Mesenteric fat pad (tissue), 1 donor: ENCODE measurements at places on chromosomes 13 and 19. TPM values are rescaled to one million over a fixed set of nuclear protein-coding genes. Genes with fewer than 3 reads are reported as not detected.

THSD8 gene
- total RNA-seq = 2.1 TPM

RAB3A gene
- total RNA-seq = 3.0 TPM

ZNF221 gene
- 4.1 TPM for total RNA-seq

KL gene
- 4.4 TPM for total RNA-seq

ZNF560 gene
- total RNA-seq = 0.16 TPM

LGALS4 gene
- 3.5 TPM for total RNA-seq

FLT1 gene
- total RNA-seq = 65.9 TPM

KLK15 gene
- total RNA-seq = not detected

DNA sequence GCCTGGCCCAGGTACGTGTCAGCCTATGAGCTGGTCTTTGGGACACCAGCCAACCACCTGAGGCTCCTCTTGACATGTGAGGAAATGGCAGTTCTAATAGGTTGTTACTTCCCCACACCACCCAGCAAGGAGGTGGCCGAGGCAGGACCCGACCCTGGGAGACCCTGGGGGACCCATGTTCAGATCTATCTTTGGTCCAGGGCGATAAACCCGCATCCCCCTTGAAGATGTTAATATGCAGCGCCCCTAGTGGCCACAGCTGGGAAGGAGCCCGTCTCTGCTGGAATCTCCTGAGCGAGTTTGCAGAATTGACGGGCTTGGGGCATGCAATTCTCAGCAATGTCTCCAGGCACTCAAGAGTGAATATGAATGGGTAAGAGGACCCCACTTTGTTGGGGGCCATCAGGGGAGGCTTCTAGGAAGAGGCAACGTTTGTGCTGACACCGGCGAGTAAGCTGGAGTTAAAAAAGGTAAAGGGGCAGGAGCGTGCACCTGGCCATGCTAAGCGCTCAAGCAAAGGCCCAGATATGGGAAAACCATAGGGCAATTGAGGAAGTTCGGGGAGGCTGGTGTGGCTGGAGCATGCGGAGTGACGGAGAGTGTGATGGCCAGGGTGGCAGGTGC lies 1.5 kb upstream of the MYO1F start:
- no peak for DNase-seq

GRCh38 chr13:77554069-77554468 lies 18.6 kb downstream of the SCEL start:
- no peak for DNase-seq

DNA sequence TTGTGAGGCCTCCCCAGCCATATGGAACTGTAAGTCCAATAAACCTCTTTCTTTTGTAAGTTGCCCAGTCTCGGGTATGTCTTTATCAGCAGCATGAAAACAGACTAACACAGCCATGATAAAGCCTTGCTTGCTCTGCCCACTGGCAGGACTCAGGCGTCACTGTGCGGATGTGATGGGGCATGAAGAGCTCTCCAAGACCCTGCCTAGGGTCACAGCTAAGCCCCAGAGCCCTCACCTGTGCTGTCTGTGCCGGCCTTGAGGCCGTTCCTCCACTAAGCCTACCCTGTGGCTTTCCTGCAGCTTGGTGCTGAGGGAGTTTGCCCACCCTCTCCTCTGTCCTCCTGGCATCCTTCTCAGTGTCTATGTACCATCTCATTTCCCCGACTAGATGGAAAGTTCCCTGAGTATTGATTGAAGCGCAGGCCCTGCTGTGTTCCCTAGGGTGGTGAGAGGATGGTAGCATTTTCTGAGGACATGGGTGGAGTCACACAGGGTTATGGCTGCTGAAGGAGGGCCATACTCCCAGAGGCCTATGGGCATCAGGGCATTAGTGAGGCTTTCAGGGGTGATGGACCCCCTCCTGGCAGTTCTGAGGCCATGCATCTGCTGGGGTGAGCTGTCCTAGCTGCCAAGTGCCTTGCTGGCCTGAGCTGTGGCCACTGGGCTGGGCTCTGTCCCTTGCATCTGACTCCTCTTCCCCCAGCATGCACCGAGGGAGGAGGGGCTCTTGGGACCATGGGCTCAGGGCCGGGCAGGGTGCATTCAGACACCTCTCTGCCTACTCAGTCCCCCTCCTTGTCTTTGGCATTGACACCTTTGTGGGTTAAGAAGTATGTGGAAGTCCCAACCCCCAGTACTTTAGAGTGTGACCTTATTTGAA lies 75.3 kb downstream of the TEX29 start:
- peak; percentile 83 for DNase-seq

DNA sequence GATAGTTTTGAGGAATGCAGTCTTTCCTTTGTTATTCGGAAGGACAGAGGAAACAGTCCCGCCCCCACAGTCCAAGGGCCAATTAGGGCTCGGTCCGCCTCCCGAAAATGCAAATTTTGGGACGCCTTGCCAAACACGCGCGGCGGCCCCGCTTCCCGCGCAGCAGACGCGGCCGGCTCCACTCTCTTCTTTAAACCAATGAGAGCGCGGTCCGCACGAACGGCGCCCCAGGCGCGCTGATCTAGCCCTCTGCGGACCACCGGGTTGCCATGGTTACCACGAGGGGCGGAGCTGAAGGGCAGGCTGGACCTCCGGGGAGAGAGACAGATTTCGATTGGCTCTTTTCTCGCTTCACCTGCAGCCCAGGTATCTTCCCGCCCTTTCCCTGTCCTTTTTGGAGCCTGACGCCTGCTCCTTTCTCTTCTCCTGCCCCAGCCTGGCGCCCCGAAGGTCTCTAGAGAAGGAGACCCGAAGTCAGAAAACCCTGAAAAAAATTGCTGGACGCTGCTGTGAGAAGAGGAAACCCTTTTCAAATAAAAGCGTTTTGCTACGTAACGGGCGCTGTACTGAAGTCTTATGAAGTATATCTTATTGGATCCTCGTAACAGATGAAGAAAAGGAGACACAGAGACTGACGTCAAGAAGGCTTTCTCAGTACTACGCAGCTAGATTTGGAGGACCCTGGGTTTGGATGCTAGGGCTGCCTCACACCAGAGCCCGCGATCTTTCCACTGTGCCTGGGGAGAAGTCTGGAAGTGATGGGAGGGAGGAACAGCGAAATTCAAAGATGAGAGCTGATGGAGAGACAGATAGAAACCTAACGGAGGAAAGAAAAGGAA lies 2.0 kb downstream of the PTH2 start:
- no peak for DNase-seq

GRCh38 chr13:97124915-97125809 lies 97.0 kb upstream of the MBNL2 start:
- DNase-seq = no peak

- no peak for DNase-seq
Measured at GRCh38 chr13:84129966-84130365, 247.7 kb upstream of the SLITRK1 start.

DNA sequence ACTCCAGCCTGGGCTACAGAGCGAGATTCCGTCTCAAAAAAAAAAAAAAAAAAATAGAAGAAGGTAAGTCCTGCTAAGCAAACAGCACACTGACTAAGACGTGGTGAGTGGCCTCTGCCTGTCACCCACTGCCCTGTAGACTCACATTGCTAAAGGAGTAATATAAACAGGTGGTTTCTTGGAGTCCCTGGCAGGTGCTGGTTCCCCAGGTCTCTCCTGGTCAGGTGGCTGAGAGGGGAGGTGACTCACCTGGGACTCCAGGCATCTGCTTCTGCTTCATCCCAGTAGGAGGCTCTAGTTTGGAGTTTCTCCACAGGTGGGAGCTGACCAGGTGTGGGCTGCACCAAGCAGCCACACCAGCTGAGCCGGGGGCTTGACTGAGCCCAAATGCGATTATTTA lies at the start of gene OR10H1:
OR10H1 (minus strand) TSS at position 359 of the 400 bp plus-strand sequence. CDS start 7,627 bp downstream, outside the sequence.
- DNase-seq = no peak

GRCh38 chr13:91397595-91397994 lies 826 bp upstream of the GPC5 start:
- no peak for DNase-seq

- no peak for DNase-seq
Measured at GRCh38 chr13:67148161-67148571, 82.0 kb downstream of the PCDH9 start.

DNA sequence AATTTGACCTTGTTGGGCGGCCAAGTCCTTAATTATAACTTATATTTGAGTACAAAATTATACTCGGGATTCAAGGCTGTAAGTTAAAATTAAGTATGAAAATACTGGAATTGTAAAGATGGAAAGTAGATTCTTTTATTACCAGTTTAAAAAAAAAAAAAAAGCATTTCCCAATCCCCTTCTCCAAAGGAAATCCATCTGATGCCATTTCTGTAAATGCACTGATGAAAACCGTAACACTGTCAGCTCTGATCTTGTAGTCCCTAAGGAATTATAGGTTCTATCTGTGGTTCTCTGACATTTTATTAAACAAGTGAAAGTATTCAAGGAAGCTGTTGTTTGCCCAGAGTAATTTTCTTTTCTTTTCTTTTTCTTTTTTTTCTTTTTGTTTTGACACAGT lies 41.6 kb upstream of the HNRNPA1L2 start:
- DNase-seq = no peak

- no peak for DNase-seq
Measured at GRCh38 chr19:5018224-5019015, 49.5 kb downstream of the KDM4B start.

DNA sequence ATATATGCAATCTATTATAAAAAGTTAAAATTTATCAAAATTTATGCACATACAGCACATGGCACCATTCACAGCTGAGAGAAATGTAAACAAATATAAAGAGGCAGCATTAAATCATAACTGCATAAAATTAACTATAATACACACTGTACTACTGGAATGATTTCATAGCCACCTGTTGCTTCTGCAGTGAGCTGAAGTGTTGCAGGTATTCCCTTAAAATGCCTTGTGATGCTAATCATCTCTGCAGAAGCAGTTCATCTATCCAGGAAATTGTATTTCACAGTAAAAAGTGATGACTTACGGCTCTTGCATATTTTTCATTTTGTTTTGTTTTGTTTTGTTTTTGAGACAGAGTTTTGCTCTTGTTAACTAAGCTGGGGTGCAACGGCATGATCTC lies 82.1 kb downstream of the STOML3 start:
- DNase-seq = no peak

GRCh38 chr13:84823528-84823927 lies 941.3 kb upstream of the SLITRK1 start:
- DNase-seq = no peak

DNA sequence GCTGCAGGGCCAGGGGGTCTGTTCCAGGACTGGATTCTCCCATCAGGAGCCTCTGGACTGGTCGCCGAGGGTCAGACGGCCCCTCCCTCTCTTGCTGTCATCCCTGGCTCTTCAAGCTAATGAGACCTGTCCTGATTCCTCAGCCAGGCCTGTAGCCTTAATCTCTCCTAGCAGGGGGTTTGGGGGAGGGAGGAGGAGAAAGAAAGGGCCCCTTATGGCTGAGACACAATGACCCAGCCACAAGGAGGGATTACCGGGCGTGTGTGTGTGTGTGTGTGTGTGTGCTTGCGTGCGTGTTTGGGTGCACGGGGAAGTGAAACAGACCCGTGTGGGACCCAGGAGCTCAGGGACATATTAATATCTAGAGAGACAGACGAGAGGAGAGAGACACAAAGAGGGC lies 1.9 kb upstream of the CRX start:
- DNase-seq = no peak
